ENCODE measurements at places on chromosomes 16 and 17.
A peak's percentile ranks its signal among the peaks of the same experiment; 100 is the strongest.

DNA sequence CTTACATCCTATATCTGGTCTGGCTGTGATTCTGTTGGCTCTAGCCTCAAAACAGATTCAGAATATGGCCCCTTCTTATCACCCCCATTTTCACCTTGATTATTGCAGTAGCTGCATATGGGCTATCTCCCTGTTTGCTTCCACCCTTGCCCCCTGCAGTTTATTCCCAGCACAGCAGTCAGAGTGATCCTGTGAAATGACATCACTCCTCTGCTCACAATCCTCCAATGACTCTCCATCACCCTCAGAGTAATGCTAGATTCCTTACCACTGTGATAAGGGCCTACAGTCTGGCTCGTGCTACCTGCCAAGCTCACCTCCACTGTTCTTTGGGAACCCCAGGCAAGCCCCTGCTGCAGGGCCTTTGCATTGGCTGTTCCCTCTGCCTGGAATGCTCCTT is 92.5 kb downstream of the ASIC2 start:
- DNase-seq: no peak

DNA sequence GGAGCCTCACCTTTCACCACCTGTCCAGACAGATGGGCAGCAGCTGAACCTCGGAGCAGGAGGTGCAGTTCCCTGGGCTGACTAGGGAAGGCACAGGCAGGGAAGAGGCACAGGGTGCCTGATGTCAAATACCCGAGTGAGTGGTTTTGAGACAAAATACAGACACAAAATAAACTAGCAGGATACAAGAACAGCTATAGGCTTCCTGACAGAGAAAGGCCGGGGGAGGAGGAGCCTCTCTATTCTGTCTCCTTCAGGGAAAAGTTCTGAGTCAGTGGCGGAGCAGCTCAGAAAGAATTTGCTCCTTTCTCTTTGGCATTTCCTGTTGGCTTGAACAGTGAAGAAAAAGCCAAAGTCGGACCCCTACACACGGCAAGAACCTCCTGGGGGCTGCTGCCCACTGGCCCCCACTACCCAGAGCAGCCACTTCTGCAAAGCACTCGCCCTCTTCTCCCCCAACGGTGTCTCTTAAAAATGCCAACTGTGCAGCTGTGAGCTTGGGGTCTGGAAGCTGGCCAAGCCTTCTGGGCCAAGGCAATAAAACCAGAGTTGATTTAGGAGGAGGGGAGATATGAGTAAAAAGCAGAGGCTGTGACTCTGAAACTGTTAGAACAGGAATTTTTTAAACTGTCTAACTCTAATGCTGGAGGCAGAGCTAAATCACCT is 14.4 kb upstream of the FAAP100 start:
- DNase-seq: no peak

DNA sequence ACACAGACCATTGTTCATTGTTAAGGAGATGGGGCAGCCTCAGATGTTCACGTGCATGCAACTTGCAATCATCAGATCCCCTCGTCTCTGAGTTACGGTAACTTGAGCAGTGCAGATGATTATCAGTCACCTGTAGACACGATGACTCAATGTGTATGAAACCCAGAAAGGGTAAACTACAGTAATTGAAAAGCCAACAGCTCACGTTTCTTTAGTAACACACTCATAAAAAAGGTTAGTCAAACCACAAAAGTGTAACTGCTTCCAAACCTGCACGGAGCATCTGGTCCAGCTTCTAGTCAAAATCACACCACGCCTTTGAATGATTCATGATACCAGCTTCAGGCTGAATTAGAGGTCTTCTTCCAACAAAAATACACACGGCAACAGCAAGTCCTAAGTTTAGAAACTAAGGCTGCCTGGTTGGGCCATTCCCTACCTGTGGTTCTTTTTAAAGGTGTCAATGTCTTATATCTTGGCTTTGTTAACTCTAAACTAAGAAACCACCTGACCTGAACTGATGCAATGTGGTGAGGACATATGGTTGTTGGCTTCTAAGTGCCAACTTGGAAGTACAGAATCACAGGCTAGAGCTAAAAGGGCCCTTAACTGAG is 32.3 kb downstream of the GRB7 start:
- DNase-seq: peak; percentile 82

GRCh38 chr17:28917029-28917428 is 14.2 kb upstream of the DHRS13 start:
- no peak for DNase-seq

- no peak for DNase-seq
Observed at GRCh38 chr16:64398793-64399192, 723.1 kb downstream of the CDH11 start.

Data from stimulated activated CD4-positive, alpha-beta T cell treated with anti-CD3 and anti-CD28 coated beads, Interleukin-1b, Interleukin-23, amount 100 ng/mL, for 48 hours (primary cell).